8988T (cell line): ENCODE measurements at places on chromosomes 13 and 19.
A peak's percentile ranks its signal among the peaks of the same experiment; 100 is the strongest.

DNA sequence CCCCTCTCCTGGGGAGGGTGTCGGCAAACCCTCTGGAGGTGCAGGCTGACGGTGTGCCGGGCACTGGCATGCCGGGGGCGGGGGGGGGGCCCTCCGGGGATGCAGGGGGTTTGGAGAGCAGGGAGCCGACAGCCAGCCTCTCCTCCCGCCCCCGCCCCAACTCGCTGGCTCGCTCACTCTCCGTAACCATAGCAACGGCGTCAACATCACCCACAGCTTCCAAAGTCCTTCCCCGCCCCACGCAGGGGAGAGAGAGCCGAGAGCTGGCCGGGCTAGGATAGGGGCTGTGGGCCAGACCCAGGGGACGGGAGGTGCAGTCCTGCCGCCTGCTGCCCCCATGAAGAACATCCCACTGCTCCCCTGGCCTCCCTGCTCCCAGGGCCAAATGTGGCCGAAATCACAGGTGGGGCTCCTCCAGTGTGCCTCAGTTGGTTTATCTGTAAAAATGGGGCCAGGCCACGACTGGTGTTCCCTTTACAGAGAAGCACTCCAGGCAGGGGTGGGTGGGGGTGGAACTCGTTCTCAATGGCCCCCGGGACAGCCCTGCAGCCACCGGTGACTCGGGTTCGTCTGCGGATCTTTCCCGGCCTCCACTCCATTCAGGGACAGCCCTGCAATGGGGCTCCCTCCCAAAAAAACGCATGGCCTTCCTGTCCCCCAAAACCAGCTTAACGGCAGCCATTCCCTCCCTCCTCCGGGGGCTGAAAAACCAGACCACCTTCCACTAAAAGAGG is 3.2 kb downstream of the KLF16 start:
- DNase-seq, result peak; percentile 61

DNA sequence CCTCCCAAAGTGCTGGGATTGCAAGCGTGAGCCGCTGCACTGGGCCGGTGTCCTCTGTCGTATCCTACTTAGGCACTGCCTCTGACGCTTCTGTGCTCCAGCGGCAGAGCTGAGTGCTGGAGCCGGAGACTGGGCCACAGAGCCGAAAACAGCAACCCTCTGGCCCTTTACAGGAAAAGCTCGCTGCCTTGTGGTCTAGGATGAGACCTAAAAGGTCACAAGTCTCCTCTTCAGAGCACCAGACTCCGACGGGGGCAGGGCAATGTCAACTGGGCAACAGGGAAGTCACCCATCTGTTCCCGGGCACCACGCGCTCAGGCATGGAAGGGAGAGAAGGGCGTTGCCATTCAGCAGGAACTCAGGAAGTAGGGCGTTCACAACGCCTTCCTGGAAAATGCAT is 91.7 kb downstream of the GADD45B start:
- no peak for DNase-seq

DNA sequence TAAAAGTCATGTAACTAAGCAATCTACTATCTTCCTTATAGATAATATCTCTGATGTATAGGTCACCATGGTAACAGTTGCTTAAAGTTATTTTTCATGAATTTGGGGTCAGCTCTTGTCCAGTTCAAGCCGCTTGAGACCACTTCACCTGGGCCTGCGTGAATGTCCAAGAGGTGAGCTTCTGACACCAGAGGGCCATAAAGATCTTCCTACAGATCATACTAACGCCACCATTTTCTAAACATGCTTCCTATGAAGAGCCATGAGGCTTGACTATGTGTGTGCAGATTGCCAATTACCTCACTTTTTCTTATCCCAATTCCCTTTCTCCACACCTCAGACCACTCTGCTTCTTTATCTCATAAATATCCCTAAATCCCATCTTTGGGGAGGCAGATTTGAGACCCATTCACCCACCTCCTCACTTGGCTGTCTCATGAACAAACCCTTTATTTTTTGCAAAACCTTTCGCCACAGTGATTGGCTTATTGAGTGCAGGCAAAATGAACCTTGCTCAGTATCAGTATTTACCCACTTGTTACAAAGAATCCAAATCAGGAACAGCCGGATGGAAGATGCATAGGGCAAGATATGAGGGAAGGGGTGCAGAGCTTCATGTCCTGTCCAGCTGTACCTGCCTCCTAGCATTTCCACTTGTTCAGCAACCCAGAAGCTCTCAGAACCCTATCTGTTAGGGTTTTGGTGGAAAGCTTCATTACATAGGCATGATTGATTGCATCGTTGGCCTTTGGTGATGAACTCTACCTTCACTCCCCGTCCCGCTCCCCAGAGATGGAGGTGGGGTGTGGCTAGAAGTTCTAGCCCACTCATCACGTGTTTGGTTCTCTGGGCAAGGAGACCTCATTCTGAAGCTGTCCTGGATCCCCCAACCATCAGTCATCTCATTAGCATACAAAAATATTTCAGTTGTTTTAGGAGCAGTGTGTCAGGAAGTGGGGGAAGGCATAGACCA is 34.2 kb downstream of the FAM187B start:
- DNase-seq, result no peak

GRCh38 chr19:48444129-48444935 is 1.5 kb upstream of the GRWD1 start:
- DNase-seq, result no peak

- no peak for DNase-seq
Observed at GRCh38 chr19:7733376-7733775, 1.5 kb upstream of the CLEC4G start.

GRCh38 chr13:51534041-51534817 is 50.0 kb upstream of the WDFY2 start:
- no peak for DNase-seq

GRCh38 chr19:38559428-38560401 is 58.0 kb downstream of the MAP4K1 start:
- peak; percentile 11 for DNase-seq

- DNase-seq, result peak; percentile 83
Observed at GRCh38 chr13:49792550-49793324, at the start of gene KPNA3. TSS of gene KPNA3 (minus strand) at chr13:49792682. CDS start at chr13:49792506, 176 bp downstream.

DNA sequence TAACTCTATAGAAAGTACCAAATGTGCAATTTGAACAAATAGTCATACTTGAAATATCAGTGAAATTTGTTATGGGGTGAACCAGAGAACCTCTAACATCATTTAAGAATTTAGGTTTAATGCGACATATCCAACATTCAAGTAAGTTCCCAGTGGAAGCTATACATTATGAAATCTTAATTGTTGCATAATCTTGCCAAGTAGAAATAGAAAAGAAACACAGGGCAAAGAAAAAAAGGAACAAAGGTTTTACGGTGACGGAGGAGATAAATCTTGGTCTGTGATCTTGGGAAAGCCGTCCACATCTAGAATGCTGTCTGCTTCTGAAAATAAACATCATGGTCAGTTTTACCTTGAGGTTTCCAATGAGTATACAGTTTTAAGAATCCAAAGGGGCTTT is 445.7 kb downstream of the RFC3 start:
- no peak for DNase-seq

DNA sequence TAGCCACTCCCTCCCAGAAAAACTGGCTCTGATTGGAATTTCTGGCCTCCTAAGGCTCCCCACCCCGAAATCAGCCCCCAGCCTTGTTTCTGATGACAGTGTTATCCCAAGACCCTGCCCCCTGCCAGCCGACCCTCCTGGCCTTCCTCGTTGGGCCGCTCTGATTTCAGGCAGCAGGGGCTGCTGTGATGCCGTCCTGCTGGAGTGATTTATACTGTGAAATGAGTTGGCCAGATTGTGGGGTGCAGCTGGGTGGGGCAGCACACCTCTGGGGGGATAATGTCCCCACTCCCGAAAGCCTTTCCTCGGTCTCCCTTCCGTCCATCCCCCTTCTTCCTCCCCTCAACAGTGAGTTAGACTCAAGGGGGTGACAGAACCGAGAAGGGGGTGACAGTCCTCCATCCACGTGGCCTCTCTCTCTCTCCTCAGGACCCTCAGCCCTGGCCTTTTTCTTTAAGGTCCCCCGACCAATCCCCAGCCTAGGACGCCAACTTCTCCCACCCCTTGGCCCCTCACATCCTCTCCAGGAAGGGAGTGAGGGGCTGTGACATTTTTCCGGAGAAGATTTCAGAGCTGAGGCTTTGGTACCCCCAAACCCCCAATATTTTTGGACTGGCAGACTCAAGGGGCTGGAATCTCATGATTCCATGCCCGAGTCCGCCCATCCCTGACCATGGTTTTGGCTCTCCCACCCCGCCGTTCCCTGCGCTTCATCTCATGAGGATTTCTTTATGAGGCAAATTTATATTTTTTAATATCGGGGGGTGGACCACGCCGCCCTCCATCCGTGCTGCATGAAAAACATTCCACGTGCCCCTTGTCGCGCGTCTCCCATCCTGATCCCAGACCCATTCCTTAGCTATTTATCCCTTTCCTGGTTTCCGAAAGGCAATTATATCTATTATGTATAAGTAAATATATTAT is 6.1 kb downstream of the FOSB start:
- no peak for DNase-seq

DNA sequence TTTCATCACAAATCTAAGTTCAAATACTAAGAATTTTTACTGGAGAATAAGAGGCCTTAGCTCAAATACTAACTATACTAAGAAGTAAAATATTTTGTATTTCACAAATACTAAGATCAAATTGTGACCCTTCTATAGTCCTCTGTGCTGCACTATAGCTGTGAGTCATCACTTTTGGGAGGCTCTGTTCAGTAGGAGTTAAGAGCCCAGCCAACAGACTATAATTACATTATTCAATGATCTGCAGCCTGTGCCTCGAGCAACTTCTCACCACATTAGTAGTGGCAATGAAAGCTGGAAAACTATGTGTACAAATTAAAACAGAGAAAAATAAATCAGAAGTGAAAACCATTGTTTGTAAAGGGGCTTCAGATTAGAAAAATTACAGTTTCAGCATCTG is 147.3 kb upstream of the GPC6 start:
- DNase-seq, result no peak

DNA sequence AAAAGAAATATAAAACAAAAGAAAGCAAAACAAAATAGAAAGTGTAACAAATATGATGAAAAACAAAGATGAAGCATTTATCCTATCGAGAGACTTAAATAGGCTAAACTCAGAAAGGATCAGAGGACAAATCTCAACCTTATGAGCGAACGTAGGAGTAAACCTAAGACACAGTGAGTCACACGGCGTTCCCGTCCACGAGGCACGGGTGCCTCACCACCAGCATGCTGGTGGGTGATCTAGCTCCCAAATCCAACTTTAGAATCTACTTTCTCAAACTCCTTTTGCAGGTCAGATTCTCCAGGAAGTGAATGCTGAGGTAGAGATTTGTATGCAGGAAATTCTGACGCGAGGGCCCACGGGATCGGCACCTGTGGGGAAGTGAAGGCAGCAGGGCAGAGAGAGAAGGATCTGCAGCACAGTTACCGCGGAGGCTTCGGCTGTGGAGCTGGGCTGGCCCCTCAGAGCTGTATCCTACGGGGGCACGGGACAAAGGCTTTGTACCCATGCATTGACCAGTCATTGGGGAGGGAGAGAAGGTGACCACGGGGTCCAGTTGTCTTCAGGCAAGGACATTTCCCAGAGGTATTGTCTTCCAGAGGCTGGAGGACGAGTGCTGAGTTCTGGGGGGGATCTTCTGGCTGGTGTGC is 7.5 kb upstream of the MIER2 start:
- no peak for DNase-seq

- DNase-seq, result no peak
Observed at GRCh38 chr13:84096216-84096615, 213.9 kb upstream of the SLITRK1 start.

DNA sequence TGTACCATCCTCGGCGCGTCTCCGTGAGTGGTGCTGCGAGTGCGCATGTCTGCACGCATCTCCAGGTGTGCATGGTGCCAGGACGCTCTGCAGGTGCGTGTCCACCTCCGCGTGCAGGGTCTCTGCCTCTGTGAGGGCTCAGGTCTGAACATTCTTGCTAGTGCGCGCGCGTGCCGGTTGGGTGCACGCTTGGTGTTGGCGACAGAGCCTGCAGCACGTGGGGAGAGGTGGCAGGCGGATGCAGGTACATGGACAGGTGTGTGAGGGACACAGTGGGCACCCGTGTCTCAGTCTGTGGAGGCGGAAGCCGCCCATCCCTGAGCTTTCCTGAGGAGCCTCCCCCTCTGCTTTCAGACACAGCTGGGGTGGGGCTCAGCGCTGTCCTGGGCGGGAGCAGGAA is 4.9 kb upstream of the OR10H2 start:
- DNase-seq, result no peak

DNA sequence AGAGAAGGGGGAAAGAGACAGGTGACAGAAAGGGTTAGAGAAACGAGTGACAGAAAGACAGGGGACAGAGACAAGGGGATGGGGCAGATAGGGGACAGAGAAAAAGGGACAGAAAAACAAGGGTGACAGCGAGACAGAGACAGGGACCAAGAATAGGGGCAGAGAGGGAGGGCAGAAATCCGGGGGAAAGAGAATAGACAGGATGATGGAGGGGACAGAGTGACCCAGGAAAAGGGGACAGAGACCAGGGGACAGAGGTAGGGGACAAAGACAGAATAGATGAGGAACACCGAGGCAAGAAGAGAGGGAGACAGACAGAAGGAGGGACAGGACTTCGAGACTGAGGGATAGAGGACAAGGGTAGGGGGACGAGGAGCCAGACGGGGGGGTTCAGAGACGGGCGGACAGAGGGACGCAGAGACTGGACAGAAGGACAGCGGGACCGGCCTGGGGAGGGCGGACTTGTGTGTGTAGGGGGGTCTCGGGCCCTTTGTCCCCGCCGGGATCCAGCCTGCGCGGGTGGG is 593 bp downstream of the CADM4 start:
- no peak for DNase-seq

GRCh38 chr19:23318143-23318542 is 67.9 kb upstream of the ZNF724 start:
- DNase-seq, result no peak

- no peak for DNase-seq
Observed at GRCh38 chr13:113547238-113547971, 37.1 kb upstream of the TFDP1 start.

DNA sequence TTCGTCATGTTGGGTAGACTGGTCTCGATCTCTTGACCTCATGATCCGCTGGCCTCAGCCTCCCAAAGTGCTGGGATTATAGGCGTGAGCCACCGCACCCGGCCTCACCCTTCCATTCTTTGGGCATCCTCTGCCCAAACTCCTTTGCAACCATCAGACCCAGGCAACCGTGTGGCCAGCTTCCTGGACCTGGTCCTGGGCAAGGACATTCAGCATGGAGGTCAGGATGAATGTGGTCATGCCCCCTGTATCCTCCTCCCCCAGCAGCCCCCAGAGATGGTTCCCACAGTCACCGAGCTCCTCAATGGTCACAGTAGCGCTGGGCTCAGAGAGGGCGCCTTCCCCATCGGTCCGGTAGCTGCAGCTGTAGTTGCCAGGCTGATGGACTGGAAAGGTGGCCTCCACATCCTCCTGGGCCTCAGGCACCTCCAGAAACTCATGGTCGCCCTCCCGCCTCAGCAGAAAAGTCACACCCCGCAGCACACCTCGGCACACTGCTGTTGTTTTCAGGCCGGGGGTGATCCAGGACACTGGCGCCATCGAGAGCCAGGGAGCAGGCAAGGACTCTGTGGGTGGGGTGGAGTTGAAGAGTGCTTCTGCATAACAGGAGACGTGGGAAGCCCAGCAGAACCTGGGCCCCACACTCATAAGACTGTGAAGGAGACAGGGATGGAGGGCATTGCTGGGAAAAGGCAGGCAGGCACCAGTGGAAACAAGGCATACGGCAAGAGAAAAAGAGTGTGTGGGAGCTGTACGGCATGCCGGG is 1.1 kb downstream of the A1BG start:
- no peak for DNase-seq
